Lower lobe of right lung (tissue), 2 donors: ENCODE measurements at places on chromosomes 7 and 10. TPM values are rescaled to one million over a fixed set of nuclear protein-coding genes. Genes with fewer than 3 reads are reported as not detected.

GRCh38 chr10:112778579-112778978, 171.5 kb upstream of the TCF7L2 start:
- DNase-seq: no peak

Gene CNPY1
- not detected for total RNA-seq

Gene AEBP1
- 82.5 TPM for total RNA-seq

- no peak for DNase-seq
Measured at GRCh38 chr10:43390759-43391158, 18.2 kb downstream of the HNRNPF start.

GRCh38 chr10:122348512-122348911, 26.0 kb upstream of the PLEKHA1 start:
- DNase-seq: no peak

DNA sequence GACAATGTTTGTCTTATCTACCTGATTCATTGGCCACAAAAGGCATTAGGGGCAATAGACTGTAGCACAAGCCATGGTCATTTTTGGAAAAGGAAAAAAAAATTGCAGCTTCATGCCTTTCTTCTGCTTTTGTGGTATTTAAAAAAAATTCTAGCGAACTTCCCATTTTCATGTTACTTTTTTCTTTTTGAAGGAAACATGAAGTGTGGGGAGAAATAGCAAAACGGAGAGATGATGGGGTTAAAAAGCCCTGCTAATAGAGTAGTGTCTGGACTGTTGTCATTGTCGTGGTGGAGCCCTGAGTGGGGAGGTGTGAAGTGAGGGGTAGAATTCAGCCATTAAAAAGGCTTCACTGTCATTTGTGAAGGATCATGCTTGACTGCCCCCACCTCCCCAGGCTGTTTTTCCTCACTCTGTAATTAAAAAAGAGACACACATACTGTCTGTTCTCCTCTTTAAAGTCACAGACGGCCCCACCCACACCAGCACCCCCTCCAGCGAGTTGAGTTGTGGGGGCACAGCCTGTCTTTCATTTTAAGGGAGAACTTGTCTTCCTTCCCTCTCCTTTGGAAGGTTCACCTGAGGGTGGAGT, 272.4 kb downstream of the CREB5 start:
- no peak for DNase-seq

DNA sequence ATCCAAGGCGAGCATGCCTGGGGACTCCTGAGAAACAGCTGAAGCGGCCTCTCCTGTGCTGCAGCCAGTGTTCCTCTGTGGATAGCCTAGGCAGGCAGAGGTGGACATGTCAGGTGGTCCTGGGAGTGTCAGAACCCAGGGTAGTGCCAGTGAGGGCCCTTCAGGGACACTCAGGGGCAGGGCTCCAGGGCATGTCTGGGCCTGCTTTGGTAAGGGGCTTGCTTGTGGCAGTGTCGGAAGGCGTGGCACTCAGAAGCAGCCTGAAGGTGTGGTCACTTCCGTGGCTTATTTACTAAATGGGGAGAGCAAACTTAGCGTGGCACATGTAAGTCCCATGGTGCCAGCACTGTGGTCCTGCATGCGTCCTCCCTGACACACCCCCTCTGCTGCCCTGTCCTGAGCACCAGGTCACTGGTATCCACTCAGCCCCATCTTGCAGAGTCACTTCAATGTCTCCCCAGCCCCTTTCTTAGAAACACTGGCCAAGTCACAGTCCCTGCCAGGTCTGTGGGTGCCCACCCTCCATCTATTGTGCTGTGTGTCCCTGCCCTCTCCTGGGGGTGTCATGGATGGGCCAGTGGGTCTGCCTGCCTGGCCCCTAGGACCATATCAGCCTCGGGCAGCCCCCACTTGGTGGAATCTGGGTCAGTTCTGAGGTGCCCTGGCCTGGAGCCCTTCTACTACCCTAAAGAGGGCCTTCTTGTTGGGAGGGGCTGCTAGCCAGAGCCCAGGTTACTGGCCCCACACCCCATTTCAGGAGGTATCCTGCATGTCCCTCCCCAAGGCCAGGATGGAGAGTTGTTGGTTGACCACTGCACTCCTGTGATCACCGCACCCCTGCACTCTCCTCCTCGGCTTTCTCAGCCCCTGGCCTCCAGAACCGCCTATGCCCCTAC, 6.4 kb downstream of the ZMIZ2 start:
- DNase-seq: no peak

DNA sequence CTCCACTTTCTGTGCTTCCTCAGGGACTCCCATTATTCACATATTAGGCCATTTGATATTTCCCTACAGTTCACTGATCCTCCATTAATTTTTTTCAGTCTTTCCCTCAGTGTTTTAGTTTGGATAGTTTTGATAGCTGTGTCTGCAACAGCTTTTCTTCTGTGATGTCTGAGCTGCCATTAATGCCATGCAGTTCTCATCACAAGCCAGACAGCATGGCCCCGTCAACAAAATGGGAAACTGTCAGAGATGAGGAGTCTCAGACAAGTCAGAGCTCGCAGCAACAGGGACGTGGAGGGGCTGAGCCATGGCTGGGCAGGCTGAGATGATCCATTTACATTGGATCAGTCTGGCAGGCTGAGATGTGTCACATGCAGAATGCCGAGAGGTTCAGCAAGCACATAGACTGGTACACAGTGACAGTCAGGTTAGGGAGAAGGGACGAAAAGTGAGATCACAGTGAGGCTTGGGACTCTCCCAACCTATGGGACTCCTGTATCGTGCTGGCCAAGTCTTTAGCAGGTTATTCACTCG, 65.4 kb downstream of the NPS start:
- no peak for DNase-seq

DNA sequence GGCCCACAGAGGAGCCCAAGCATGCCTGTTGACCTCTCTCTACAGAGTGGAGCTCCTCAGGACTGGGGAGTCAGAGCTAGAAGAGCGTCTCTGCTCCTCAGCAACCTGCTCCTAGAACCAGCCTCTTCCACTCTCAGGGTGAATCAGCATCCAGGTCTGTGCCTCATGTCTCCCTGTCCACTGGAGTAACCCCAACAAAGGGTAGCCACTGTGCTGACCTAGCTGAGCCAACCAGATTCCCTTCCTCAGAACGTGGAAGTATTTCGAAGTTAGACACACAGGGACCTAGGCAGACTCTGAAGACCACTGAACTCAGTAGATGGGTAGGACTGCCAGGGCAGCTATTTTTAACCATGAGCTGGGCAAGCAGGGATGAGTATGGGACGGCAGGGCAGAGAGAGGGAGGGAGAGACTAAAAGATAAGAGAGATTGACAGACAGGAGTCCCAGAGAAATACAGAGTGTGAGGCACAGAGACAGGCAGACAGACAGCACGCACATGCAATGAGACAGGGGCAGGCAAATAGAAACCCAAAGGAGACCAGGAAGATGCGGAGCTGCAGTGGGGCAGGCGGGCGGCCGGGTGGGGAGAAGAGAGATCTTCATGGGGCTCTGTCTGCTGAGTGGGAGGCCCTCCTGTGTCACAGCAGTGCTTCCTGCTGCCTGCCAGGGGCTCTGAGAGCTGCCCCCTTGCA, 56.7 kb downstream of the OSBPL3 start:
- no peak for DNase-seq

DNA sequence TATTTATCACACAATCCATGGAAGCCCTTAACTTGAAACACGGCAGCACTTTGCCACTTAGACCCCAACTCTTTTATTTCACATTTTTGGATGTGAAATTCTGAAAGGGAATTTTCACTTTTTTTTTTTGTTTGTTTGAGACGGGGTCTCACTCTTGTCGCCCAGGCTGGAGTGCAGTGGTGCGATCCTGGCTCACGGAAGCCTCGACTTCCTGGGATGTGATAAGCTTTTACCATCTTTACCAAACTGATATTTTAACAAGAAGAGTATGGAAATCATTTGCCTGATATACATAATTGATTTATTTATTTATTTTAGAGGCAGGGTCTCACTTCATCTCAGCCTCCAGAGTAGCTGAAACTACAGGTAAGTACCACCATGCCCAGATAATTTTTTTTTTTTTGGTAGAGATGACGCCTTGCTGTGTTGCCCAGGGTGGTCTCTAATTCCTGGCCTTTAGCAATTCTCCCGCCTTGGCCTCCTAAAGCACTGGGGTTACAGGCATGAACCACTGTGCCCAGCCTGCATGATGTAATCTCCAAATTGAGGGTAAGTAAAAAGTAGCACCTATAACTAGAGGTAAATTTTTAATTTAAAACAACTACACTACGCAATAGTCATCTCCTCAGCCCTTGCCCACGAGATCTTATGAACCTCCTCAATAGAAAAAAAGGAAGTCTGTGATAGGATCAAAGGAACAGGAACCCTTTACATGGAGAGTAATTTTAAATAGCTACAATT, 180.7 kb upstream of the KLF14 start:
- no peak for DNase-seq

DNA sequence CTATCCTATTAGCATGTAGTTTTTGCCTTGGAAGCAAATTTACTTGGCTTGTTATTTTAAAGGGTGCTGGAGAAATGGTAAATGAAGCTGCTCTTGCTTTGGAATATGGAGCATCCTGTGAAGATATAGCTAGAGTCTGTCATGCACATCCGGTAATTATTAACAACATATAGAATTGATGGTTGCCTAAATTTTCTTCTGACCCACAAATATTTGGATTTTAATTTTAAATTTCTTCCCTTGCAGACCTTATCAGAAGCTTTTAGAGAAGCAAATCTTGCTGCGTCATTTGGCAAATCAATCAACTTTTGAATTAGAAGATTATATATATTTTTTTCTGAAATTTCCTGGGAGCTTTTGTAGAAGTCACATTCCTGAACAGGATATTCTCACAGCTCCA, 28.0 kb downstream of the DLD start:
- DNase-seq: no peak

DNA sequence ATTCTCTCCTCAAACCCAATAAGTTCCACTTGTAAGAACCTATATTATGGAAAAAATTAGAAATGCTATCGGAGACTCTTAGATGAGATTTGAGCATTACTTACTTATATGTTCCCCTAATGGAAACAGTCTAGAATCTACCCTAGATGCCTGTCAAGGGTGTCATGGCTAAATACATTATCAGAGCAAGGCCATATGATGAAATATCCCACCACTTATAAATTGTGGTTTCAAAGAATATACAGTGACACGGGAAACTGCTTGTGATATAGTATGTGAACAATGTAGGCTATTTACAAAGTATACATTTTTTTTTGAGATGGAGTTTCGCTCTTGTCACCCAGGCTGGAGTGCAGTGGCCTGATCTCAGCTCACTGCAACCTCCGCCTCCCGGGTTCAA, 46.3 kb upstream of the CTBP2 start:
- DNase-seq: no peak

Gene FAM107B
- 75.4 TPM for total RNA-seq

Gene HACD1
- total RNA-seq: 20.4 TPM

- no peak for DNase-seq
Measured at GRCh38 chr10:75717126-75717916, 285.9 kb downstream of the LRMDA start.

DNA sequence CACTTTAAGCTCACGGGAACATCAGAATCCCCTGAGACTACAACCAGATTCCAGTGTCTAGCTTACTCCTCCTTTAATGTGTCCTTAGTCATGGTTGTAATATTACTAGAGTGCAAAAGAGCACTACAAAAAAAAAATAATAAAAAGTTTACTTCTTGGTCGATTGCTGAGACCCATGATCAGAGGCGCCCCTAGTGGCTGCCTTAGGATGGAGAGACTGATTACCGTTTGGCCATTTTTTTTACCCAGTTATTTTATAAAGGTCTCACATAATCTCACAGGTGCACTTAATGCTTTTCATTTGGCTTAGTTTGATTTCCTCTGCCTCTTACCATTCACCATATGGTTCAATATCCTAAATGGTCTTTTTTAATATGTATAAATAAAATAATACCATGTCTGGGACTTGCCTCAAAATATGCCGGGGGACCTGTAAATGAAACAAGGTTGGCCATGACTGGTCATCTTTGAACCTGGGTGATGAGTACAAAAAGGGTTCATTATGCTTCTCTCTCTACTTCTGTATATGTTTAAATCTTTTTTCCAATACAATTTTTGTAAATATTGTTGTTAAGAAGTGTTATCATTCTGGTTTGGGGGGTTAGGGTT, 331.5 kb upstream of the NFE2L3 start:
- no peak for DNase-seq

DNA sequence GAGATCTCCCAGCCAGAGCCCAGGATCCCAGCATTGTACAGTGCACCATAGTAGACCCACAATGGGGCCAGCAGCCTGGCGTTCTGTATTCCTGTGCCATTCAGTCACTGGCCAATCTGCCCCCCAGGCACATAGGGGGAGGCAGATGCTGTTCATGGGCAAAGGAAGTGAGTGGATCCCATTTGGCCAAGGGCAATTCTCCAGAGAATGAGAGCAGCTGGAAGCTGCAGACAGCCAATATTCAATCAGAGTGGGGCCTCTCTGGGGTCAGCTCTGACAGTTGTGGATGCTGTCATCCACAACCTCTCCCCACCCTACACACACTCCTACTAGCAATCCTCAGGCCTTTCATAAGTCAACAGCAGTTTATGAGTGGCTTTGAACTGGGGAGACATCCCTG, 17.5 kb downstream of the STEAP1B start:
- no peak for DNase-seq

DNA sequence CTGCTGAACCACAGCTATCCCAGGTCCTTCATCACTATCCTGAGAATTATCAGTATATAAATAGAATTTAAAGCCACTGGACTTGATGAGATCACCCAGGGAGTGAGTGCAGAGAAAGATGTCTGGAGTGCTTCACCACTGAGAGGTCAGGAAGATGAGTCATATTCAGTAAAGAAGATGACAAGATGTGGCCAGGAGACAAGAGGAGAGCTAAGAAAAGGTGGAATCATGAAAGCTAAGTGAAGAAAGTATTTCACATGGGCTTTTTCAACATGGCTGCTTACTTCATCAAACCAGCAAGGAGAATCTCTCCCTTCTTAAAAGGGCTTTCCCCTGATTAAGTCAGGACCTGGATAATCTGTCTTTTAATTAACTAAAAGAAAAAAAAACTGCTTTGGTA, 9.1 kb upstream of the PRKAR2B start:
- DNase-seq: no peak

Gene POM121
- total RNA-seq: 35.9 TPM

DNA sequence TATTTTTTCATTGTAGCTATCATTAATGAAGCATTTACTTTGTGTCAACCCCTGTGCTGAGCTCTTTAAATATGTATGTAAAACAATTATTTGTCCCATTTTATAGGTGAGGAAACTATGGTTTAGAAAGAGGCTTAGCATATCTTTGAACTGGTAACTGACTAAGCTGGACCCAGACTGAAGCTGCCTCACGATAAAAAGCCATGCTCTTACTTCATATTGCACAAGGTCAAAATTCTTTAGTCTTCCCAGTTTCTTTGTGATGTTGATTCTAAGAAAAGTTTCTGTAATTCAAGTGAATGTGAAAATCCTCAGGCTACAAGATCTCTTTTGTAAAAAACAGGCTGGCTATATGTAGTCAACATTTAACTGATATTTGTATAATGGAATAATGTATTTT, 46.6 kb upstream of the SLC16A12 start:
- no peak for DNase-seq

DNA sequence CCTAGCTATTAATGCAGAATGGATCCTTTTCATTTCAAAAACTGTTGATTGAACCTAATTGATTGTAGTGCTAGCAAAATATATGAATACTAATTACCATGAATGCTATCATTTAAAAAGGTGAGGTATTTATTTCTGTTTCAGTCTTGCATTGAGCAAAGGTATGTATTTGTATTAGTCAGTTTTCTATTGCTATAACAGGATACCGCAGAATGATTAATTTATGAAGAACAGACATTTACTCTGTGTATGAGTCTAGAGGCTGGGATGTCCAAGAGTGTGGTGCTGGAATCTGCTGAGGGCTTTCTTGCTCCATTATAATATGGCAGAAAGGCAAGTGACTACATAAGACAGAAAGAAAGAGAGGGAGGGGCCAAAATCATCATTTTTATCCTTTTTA, 199.2 kb downstream of the KIF20B start:
- DNase-seq: no peak
